Non-pigmented ciliary epithelial cell (primary cell): ENCODE measurements at places on chromosomes 5 and 9.

GRCh38 chr5:87946271-87946670 is 322.4 kb downstream of the TMEM161B start:
- no peak for DNase-seq

- DNase-seq: no peak
Observed at GRCh38 chr5:10481241-10481935, 39.7 kb downstream of the ROPN1L start.

DNA sequence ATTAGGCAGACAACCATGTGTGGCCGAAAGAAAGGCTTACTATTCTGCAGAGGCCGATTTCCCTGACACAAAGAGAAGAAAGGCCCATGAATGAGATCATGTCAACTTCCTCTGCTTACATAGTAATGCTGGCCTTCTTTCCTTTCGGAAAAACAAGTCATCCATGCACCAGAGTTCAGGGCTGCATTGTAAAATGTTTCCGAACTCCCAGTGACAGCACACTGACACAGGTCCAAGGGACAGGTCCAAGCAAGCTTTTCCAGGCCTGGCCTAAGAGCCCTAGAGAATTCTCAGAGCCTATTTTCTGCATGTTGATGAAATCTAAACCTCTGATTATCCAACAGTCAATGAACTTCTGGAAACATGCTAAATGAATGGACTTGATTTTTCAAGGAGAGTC is 140.9 kb downstream of the ZNF608 start:
- no peak for DNase-seq

GRCh38 chr9:72891043-72891442 is 61.8 kb downstream of the ALDH1A1 start:
- no peak for DNase-seq

GRCh38 chr9:20426019-20426418 is 196.3 kb downstream of the MLLT3 start:
- no peak for DNase-seq

- no peak for DNase-seq
Observed at GRCh38 chr9:27851858-27852257, 278.6 kb upstream of the C9orf72 start.

- no peak for DNase-seq
Observed at GRCh38 chr5:87185838-87186237, 81.8 kb upstream of the RASA1 start.

DNA sequence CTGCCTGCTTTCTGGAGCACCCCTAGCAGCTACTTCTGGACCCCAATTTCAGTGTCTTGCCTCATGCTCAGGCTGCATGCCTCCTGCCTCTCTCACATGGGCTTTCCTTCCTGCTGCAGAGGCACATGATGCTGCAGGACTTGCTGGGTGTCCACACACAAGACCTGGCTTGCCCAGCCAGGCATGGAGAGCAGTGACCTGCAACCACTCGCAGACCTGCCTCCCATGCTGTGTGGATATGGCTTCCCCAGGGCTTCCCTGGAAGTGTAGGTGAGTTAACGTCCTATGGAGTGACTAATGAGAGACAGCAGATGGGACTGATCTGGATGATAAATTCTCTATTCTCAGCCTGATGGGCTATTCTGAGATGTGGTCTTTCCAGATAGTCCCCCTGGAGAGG is 53.2 kb upstream of the SMIM32 start:
- no peak for DNase-seq

DNA sequence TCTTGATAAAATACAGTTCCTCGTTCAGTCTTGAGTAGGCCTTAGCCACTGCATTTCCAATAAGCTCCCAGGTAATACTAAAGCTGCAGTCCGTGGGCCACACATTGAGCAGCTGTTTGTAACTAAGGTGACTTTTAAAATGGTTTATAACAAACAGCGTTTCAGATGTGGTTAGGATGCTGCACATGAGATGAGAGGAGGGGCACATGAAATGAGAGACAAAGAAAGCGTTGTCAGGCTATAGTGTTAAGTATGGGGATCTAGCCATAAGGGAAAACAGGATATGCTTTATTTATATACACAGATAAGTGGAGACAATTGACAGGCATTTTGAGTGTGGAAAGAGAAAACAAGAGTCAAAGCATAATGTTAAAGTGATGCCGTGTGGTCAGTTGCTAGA is 89.9 kb downstream of the PAM start:
- no peak for DNase-seq

DNA sequence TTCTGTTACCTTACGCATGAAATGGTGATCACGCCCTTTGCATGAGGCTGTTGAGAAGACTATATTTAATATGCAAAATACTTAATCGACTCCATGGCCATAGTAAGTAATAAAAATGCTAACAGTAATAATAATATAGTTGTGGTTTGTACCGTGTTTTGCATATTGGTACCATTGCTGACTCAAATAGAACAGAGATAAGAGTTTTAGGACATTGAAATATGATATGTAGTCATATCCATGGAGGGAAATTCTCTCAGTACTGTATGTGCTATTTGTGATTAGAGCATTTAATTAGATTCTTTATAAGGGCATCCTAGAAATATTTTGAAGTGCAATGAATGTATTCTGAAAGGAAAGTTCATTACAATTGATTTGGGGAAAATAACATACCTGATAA is 41.9 kb downstream of the CFAP90 start:
- no peak for DNase-seq

DNA sequence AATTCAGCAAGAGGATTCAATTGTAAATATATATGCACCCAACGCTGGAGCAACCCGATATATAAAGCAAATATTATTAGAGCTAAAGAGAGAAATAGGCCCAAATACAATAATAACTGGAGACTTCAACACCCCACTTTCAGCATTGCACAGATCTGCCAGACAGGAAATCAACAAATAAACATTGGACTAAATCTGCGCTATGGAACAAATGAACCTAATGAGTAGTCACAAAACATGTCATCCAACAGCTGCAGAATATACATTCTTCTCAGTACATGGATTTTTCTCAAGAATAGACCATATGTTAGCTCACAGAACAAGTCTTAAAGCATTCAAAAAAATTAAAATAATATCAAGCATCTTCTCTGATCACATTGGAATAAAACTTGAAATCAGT is 86.1 kb upstream of the SLC1A1 start:
- DNase-seq: no peak

DNA sequence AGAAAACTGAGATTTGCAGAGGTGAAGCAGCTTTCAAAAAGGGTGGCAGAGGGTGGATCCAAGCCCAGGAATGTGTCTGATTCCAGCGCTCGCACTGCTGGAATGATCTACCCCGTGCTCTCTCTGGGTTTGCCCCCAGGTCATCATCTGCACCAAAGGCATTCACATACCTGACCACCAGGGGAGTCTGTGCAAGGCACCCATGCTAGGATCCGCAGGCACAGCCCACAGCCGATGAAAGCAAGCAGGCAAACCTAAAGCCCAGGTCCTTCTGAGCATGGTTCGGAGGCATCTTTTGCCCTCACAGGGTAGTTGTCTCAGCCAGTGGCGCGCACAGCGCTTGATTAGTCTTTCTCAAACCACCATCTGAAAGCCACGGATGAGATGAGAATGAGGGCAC is 56.6 kb downstream of the TEK start:
- no peak for DNase-seq

DNA sequence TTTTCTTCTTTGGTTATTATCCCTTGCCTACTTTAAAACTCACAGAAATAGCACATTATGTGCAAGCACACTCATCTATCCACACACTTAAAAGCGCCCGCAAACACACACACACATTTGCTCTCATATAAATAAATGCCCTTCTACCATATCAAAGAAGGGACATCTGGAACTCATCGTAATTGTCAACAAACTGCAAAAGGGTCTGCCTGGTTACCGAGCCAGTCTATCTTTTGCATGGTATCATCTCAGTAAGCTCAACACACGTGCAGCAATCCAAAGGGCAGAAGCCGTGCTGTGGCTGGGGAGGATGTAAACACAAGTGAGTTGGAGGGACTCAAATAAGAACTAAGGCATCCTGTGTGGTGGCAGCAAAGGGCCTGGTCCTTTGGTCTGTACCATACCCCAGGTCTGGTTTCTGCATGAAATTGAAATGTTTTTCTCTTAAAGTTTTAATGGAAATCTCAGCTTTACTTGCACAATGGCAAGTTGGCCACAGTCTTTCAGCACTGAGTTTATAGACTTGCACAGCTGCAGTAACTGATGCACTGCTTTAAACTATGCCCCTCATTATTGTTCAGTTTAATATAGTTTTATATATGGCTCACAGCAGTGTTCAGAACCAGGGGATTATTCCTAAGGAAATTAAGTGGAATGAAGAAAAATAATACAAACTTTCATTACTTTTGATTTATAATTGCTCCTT is 331.0 kb downstream of the ADAMTS6 start:
- no peak for DNase-seq

DNA sequence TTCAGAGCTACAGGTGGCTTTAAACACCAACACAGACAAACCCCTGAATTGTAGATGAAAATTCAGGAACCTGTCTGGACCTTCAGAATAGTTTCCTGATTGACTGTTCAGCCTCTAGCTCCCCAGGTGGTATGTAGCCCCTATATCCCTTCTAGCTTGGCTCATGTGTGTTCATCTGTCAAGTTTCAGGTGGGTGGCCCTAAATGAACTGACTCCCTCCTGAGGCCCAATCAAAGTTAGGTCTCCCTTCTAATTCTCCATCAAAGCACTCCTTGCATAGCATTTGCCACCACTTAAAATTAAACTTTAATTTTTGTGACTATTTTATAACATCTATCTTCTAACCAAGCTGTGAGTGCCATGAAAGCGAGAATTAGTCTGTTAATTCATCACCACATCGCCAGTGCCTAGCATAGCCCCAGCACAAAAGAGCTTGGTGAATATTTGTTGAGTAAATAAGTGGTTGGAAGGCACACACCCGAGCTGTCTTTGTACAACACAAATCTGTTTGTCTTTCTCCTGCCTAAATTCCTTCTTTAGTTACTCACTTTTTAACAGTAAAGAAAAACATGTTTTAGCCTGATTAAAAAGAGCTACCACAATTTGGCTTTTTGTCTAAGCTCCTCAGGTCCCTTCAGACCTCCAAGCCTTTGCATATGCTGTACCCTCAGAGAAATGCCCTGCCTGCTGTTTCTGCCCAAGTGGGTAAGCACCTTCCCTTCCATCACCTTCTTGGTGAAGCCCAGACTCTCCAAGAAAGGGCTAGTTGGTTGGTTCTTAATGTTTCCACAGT is 138.1 kb upstream of the HMHB1 start:
- no peak for DNase-seq
